SW480 (cell line): ENCODE measurements at places on chromosomes 4 and X.

DNA sequence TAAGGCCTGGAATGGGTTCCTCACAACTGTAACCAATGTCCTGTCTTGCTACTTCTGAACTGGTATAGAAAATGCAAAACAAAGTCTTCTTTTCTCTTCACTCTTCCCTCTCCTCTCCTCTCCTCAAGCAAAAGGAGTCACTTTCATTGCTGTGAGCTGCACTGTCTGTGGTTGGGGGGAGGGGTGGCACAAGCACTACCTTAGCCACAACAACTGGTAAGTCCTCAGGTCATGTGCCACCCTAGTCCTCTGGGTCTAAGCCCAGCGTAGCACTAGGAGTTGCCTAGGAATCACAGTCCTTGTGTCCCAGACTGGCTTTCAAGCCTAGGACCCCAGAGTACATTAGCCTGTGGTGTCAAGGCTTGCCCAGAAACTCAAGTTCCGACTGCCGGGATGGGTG lies 859.3 kb upstream of the AMOT start:
- no peak for DNase-seq

GRCh38 chr4:157674699-157675098 lies 454.2 kb downstream of the GRIA2 start:
- DNase-seq, result no peak

DNA sequence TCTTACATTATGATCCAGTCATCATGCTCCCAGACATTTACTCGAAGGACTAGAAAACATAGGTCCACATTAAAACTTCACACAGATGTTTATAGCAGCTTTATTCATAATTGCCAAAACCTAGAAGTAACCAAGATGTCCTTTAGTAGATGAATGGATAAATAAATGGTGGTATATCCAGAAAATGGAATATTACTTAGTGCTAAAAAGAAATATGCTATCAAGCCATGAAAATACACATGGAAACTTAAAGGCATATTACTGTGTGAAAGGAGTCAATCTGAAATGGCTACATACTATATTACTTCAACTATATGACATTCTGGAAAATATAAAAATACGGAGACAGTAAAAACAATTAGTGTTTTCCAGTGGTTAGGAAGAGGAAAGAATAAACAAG lies 1039.1 kb upstream of the INTU start:
- no peak for DNase-seq

- no peak for DNase-seq
Measured at GRCh38 chrX:105424729-105425128, 204.2 kb upstream of the TEX13A start.

DNA sequence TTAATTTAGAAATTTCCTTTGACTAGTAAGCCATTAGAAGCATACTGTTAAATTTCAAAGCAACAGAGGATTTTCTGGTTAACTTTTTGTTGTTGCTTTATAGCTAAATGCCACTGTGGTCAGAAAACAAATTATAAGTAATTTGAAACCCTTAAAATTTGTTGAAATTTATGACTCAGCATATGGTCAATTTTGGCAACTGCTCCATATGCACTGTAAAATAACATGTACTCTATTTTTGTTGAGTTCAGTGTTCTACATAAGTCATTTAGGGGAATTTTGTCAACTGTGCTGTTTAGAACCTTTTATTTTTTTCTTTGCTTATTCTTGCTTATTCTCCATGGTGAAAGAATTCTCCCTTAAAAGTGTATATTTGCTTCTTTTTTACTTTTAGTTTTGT lies 28.6 kb downstream of the SCLT1 start:
- DNase-seq, result no peak

DNA sequence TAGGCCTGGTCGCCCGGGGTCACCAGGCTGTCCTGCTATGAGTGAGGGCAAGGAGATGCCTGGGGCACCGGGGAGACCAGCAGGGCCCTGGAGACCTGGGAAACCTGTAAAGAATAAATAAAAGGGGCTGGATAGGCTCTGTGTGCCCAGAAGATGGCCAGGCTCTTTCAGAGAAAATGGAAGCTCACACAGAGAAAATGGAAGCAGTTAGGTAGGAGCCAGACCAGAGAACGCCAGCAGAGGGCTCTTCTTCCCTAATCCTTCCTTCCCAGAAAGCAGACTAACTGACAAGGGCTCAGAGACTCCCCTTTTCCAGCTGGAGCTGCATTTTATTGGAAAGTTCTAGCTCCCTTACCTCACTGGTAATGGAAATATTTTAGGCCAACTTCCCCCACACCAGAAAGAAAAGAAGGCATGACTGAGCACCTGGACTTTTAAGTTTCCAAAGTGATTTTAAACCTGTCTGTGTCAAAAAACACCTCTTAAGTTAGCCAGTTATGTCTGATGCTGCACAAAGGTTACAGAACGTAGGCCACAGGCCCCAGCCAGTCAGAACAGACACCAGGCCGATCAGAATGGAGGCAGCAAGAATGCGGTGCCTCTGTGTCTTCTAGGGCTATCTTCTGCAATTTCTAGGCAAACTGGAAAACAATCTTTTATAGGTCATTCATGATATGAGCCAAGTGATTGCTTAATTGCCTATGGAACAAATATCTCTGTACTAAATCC lies 74.0 kb downstream of the ATG4A start:
- DNase-seq, result peak; percentile 37

DNA sequence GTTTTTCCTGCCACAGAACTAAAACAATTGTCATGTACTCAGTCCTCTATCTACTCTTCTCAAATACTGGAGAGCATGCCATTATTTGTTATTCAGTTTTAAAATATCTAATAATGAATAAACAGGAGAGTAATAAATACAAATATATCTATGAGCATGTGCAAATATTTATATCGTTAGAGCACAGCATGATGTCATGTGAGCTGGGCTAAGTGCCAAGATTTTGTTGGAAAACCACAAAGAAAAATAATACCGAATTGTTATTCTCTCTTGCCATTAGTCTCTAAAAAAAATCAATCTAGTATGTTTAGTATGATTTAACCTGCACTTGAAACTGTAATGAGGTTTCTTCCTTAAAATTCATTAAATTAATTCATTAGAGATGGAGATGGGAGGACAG lies 97.3 kb downstream of the DDX60 start:
- no peak for DNase-seq

DNA sequence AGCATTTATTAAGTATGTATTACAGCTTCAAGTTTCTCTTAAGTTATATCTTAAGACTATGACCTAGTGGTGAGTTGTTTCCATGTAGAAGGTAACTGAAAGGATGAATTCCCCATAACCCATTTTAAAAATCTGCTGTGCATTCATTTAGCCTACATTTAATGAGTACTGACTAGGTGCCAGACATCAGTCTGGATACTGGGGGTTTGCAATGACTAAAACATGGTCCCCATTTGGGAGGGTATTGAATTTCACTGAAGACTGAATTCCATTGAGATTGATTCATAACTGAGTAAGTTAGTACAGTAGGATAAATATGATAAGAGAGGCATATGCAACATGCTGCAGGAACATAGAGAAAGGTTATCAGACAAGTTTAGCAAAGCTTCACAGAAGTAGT lies 241.5 kb downstream of the FRAS1 start:
- DNase-seq, result no peak

- DNase-seq, result no peak
Measured at GRCh38 chr4:107312366-107312765, 276.3 kb upstream of the DKK2 start.

GRCh38 chr4:89658701-89659024 lies 178.3 kb downstream of the SNCA start:
- DNase-seq, result no peak

DNA sequence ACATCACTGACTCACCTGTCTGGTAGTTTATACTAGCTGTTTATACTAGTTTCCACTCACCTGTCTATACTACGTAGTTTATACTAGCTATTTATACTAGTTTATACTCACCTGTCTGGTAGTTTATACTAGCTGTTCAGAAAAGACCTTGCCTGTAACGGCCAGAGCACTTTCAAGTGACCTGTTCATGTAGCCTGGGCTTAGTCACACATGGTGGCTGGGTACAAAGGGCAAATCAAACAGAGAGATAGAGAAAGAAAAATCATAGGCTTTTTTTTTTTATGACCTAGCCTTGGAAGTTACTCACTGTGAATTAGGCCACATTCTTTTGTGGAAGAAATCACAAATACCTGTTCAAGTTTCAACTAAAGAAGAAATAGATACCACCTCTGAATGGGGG lies 30.7 kb upstream of the SPANXN4 start:
- DNase-seq, result no peak

DNA sequence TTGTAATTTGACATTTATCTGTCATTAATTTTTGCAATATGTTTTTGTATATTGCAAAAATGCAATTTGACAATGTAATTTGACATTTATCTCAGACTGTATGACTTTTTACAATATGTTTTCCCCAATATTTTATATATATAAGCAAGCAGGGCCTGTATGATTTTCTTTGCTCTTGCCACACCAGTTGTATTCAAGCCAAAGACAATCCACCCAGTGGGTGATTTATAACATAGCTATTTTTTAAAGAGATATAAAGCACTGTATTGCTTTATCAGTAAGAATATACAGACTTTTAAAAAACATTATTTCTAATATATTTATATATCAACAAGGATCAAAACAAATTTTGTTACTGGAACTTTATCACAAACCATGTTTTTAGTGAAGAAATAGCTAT lies 47.3 kb downstream of the SLIT2 start:
- no peak for DNase-seq

- no peak for DNase-seq
Measured at GRCh38 chr4:18973296-18973695, 951.7 kb upstream of the LCORL start.

- DNase-seq, result no peak
Measured at GRCh38 chrX:75107863-75108509, 48.1 kb downstream of the ABCB7 start.

DNA sequence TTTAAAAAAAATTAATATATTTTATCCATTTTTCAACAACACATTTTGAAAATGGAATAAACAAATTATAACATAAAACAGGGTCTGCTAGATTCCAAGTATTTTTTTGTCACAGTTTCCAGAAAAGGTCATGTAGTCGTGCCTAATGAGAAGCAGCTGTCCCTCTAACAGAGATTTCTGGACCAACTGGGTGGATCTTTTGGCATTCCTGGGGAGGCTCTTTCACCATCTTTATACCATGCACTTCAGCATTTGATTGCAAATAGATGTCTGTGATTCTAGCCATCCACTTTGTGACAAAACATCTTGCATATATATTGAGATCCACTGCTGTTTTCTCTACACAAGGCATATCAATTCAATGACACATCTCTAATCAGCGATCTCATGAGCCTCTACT lies 210.7 kb upstream of the LDB2 start:
- DNase-seq, result no peak

GRCh38 chrX:44596277-44596676 lies 53.6 kb upstream of the FUNDC1 start:
- DNase-seq, result no peak

GRCh38 chrX:111035256-111035655 lies 60.7 kb upstream of the PAK3 start:
- no peak for DNase-seq

DNA sequence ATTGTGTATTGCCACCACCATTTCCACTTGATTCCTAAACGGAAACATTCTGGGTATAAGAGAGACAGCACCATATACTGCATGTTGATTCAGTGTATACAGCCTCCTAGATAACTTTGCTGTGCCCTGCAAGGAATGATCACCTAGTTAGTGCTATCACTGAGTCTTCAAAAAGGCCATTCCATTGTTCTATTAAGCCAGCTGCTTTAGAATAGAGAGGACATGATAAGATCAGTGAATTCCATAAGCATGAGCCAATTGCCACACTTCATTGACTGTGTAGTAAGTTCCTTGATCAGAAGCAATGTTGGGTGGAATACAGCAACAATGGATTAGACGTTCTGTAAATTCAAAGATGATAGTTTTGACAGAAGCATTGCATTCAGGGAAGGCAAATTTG lies 1047.3 kb downstream of the PCDH18 start:
- no peak for DNase-seq

- no peak for DNase-seq
Measured at GRCh38 chrX:119636419-119636818, 30.2 kb upstream of the NKRF start.

GRCh38 chrX:48468247-48468671 lies 1.8 kb downstream of the SLC38A5 start:
- DNase-seq, result no peak

DNA sequence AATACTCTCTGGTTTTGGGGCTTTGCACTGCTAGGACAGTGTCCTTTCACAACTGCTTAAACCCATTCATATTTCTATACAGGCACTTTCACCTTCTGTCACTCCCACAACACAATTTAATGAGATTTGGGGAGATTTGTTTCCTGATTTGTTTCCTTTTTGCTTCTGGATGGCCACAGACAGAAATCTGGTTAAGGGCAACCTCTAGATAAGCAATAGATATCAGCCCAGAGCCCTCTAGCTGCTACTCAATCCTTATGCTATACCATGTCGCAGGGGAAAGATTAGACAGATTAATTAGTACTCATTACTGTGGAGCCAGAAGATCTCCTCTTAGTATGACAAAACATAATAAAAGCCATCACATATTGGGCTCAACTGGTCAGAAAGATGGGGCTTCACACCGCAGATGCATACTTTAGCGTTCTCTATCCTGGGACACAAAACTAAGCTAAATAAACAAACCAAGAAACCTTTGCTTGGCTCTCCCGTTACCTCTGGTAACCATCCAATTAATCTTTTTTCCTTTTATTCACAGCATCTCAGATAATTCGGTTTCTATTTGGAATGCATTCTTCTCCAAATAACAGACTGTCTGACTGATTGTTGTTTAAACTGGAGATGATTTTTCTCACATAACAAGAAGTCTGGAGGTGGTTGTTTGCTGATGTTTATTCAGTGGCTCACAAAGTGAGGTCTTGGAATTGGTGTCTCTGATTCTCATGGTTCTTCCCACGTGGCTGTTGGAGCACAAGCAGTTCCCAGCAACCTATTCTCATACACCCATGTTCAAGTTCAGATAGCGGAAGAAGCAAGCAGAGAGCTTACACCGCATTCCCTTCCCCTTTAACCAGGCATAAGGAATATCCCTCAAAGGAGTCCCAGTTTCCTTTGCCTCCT lies 41.0 kb upstream of the ZNF330 start:
- DNase-seq, result no peak

- DNase-seq, result peak; percentile 41
Measured at GRCh38 chr4:105461221-105461620, 12.6 kb downstream of the PPA2 start.

DNA sequence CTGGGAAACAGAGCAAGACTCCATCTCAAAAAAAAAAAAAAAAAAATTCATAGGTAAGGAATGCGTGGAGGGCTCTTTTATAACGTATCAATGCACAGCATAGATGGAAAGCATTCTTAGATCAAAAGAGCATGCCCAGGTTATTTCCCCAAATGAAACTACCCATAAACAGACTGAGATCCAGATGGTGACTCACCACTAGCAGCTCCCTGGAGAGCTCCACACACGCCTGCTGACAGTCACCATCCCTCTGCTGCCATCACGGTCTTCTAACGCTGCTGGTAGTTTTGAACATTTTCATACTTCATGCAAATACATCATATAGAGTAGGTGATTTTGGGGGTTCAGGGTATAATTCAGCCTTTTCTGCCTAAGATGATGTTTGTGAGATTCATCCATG lies 136.9 kb downstream of the ASMT start:
- DNase-seq, result peak; percentile 44
